ENCODE measurements at places on chromosomes 2 and 18. TPM values are rescaled to one million over a fixed set of nuclear protein-coding genes. Genes with fewer than 3 reads are reported as not detected.

Gene GPAT2
- not detected for total RNA-seq

Gene KIF1A
- not detected for total RNA-seq

GRCh38 chr2:39018638-39019037, 102.2 kb downstream of the SOS1 start:
- no peak for DNase-seq
- H3K4me1 ChIP-seq, result no peaks in the 10 kb centered on the region
- no peak overlapping the region for H3K27ac ChIP-seq
- H3K36me3 ChIP-seq, result peaks cover 5% of the 10 kb centered on the region
- H3K27me3 ChIP-seq, result no peaks in the 10 kb centered on the region
- no peak overlapping the region for H3K4me3 ChIP-seq

GRCh38 chr18:35463050-35463449, 34.7 kb downstream of the INO80C start:
- no peak overlapping the region for H3K27ac ChIP-seq
- no peaks in the 10 kb centered on the region for H3K27me3 ChIP-seq
- DNase-seq, result no peak
- H3K4me1 ChIP-seq, result peaks cover 44% of the 10 kb centered on the region

- H3K4me1 ChIP-seq, result peaks cover 13% of the 10 kb centered on the region
- DNase-seq, result no peak
- H3K27ac ChIP-seq, result peak overlapping the region; percentile 75
- H3K4me3 ChIP-seq, result peak overlapping the region; percentile 93
- H3K36me3 ChIP-seq, result peaks cover 4% of the 10 kb centered on the region
Measured at GRCh38 chr2:20650393-20650876, 463 bp downstream of the HS1BP3 start.

- DNase-seq, result no peak
- H3K4me1 ChIP-seq, result no peaks in the 10 kb centered on the region
- no peak overlapping the region for H3K27ac ChIP-seq
- no peak overlapping the region for H3K4me3 ChIP-seq
Measured at GRCh38 chr2:19461504-19462255, 103.3 kb upstream of the OSR1 start.

DNA sequence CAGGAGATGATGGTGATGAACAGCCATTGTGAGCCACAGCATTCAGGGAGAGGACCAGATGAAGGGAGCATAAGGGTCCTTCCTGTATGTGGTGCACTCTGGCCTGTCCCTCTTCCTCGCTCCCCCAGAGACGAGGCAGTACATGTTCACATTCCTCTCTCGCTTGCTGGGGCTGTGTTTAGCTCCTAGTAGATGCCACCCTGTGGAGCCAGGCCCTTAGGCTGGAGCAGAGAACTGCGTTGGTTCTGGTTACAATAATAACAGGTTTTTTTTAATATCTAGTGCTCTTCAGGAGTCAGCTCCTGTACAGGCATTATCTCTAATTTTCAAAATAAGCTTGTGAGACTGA, 171.1 kb upstream of the MYT1L start:
- no peak overlapping the region for H3K4me3 ChIP-seq
- H3K27ac ChIP-seq, result no peak overlapping the region
- no peaks in the 10 kb centered on the region for H3K36me3 ChIP-seq
